ENCODE measurements at places on chromosomes 4 and X.
A peak's percentile ranks its signal among the peaks of the same experiment; 100 is the strongest.

DNA sequence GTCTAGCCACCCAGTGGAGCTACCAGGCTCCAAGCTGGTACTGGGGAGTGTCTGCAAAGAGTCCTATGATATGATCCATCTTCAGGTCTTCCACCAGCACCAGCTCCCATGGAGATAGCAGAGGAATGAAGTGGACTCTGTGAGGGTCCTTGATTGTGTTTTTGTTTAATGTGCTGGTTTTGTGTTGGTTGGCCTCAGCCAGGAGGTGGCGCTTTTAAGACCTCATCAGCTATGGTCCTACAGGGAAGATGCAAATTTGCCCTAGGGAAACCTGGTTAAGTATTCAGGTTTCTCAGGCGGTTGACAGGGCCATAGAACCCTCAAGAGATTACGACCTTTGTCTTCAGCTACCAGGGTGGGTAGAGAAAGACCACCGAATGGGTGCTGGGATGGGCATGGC, 1141.1 kb downstream of the STIM2 start:
- DNase-seq, result no peak

DNA sequence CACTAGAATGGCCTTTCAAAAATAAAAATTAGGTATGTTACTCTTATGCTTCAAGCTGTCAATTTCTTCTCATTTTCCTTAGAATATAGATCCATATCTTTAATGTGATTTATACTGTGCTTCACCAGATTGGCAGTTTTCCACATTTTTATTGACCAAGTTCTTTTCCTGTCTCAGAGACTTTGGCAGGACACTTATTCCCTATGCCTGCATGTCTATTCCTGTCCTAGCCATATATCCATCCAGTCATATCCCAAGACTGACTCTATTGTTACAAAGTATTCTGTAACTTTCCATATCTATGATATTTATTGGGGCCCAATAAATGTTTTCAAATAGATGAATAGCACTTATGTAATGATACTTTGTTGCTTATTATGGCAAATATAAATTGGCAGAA, 450.7 kb downstream of the GASK1B start:
- DNase-seq, result no peak

GRCh38 chrX:2614911-2615310, 76.2 kb upstream of the CD99 start:
- DNase-seq, result no peak

GRCh38 chr4:11038926-11039325, 354.4 kb upstream of the CLNK start:
- DNase-seq, result no peak

DNA sequence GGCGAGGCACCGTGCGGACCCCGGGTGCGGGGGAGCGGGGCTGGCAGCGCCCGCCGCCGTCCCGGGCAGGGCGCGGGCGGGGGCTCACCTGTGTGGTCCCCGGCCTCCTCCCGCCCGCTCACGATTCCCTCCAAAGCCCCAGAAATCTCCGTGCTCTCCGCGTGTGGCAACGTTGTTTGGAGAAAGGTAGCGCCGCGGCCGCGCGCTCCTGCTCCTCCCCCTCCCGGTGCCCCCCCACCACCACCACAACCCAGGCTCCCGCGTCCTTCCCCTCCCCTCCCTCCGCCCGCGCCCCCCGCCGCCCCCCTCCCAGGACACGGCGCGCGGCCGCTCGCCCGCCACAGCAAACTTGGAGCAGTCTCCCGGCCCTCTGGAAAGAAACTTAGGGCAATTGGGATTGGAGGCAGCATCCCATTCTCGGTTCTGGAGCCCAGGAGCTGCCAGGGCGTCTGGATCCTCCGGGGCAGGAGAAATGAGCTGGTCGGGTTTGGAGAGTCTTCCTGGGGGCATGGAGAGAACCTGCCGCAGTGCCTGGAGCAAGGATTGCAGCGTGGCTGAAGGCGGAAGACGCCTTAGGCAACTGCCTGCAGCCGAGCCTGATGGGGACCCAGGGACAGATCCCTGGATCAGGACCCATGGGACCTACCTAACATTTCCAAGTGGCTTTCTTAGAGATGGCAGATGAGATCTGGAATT, 855 bp downstream of the KLF3 start:
- peak; percentile 81 for DNase-seq

GRCh38 chr4:54226404-54227255, 2.5 kb upstream of the PDGFRA start:
- no peak for DNase-seq

- DNase-seq, result no peak
These were observed 53.3 kb downstream of the RELL1 start for GRCh38 chr4:37632836-37633235.

- no peak for DNase-seq
These were observed 72.3 kb upstream of the EFHC2 start for GRCh38 chrX:44415639-44416386.

DNA sequence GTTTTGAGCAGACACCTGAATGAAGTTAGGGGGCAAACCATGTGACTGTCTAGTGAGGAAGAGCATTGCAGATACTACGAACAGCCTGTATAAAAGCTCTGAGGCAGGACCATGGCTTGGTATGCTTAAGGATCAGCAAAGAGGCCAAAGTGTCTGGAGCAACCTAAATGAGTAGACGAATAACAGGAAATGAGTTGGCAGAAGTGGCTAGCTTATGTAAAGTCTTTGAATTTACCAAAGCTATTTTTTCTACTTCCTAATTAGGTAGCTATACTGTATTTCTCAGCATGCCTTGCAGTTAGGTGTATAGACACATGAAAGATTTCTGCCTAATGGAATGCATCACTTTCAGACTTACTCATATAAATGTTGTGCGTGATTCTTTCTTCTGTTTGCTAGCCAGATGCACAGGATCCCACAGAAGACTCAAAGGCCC, 9.3 kb upstream of the GPRIN3 start:
- DNase-seq, result no peak

GRCh38 chr4:164509951-164510350, 244.0 kb upstream of the SMIM31 start:
- DNase-seq, result no peak

All from WERI-Rb-1 (cell line).